Non-pigmented ciliary epithelial cell (primary cell): ENCODE measurements at places on chromosomes 5 and 9.

- no peak for DNase-seq
Observed at GRCh38 chr9:136077491-136077890, 17.6 kb downstream of the NACC2 start.

GRCh38 chr5:154174091-154174490 is 16.4 kb upstream of the GALNT10 start:
- DNase-seq: no peak

DNA sequence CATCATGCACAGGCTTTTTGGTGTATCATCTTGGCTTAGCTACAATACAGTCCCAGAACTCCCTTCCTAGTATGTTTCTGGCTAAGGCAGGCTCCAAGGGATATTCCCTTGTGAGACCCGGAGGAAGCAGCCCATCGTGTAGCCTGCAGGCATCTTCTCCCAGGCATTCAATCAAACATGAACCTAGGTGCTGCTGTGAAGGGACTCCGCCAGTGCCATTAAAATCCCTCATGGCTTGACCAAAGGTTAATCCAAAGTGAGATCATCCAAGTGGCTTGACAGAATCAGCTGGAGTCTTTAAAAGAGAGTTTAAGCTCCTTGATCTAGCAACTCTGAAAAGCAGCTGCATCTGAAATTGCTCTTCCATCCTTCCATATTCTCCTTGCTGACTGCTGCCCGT is 333.9 kb downstream of the DIRAS2 start:
- DNase-seq: no peak

DNA sequence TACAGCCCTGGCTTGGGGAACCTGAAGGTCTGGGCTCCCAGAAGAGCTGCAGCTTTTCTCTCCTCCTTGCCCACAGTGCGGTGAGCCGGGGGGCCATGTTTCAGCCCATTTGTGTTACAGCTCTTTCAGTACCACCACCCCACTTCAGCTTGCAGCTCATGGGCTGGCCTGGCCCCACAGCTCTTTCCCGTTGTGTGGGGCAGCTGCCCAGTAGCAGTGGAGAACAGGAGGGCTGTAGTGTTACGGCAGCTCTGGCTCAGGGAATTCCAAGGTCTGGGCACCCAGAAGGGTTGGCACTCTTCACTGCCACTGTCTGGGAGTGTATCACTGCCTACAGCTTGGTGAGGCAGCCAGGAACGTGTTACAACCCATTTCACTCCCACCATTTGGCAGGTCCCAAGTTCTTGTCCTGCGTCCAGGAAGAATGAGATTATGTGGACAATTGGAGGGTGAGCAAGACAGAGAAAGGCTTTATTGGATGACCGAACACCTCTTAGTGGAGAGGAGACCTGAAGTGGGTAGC is 390.5 kb downstream of the KDM4C start:
- DNase-seq: no peak

GRCh38 chr5:59285300-59286016 is 608.1 kb downstream of the PDE4D start:
- DNase-seq: no peak

DNA sequence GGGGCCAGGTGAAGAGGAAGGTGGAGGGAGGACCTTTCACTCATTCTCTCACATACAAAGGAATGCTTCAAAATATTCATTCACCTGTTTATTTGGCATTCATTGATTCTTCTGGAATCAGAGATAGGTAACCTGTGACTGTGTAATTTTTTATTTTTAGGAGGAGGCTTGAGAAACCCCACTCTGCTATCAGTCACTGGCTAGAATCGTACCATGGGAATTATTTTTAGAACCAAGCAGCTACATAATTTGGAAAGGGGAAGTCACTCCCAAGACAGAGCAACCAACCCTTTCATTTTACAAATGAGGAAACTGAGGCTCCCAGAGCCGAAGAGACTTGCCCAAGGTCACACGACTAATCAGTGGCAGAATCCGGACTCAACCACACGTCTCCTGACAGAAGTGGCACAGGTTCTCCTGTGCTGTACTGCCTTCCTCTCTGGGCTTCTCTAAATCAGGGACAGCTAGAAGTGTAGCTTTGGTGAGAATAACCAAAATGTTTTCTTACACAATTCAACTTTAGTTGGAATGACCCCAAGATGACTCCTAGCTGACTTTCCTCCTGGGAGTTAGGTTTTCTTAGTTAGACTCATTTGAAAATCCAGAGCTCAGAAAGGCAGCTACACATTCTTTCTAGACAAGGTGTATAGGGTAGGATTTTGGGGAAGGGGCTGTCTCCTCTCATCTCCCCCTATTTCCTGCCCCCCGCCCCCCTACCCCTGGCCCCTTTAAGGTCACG is 264.3 kb upstream of the PANK3 start:
- no peak for DNase-seq
